ENCODE measurements at places on chromosomes 13 and 19.
A peak's percentile ranks its signal among the peaks of the same experiment; 100 is the strongest.

DNA sequence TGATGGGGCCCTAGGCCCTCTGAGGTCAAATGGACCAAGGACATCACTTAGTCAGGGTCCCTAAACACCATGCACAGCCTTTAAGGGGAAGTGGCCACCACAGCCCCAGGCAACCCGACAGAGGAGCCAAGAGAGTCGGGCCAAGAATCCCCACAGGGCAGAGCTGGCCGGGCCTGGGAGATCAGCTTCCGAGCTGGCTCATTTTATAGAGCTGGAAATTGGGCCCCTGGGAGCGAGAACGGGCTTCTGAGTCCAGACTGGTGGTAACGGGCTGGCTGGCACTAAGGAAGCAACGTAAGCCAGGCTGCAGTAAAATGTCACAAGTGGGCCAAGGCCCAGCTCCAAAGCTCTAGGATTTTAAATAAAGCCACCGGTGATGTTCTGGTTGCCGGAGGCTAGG is 51.1 kb downstream of the HSPH1 start:
- DNase-seq = no peak

DNA sequence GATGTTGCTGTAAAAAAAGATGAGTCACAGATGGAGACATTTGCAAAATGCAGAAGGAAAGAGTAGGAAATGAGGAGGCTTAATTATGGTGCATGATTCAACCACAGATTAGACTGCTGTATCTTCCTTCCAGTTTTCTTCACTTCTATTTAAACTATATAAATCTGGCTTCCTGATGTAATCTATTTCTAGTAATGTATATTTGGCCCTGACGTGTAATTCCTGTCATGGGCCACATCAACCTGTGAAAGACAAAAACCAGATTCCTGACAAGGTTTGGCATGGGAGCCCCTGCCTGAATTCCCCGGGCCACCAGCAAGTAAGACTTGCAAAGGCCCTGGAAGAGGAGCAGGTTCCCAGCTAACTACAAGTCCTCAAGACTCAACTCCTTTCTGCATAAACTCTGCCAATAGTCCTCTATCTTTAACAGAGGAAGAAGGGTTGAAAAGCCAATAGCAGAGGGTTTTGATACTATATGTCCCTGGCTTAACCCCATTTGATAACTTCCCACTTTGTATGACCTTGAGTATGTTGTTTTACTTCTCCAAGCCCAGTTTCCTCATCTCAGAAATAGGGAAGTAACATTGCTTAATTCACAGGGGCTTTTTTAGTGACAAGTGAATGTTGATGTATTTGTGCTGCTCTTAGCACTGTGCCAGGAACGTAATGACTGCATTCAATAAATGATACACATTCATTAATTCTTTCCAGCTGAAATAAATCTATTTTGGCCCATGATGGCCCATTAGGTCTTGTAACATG is 172.7 kb downstream of the SPRY2 start:
- DNase-seq = no peak

DNA sequence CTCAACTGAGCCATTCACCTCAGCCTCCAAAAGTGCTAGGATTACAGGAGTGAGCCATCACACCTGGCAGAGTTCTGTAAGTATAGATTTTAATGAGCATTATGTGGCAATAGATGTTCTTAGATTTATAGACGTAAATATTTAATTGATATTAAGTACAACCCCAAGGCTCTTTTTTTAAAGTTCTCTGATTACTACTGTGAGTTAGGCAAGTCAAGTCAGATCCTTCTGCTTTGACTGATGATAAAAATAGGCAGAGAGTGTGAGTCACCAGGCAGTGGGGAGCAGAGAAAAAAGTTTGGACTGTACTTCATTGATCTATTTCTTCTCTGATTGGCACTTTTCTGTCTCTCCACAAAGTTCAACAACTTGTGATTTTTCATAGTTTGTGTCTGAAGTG is 1379.9 kb downstream of the UQCRFS1 start:
- no peak for DNase-seq

DNA sequence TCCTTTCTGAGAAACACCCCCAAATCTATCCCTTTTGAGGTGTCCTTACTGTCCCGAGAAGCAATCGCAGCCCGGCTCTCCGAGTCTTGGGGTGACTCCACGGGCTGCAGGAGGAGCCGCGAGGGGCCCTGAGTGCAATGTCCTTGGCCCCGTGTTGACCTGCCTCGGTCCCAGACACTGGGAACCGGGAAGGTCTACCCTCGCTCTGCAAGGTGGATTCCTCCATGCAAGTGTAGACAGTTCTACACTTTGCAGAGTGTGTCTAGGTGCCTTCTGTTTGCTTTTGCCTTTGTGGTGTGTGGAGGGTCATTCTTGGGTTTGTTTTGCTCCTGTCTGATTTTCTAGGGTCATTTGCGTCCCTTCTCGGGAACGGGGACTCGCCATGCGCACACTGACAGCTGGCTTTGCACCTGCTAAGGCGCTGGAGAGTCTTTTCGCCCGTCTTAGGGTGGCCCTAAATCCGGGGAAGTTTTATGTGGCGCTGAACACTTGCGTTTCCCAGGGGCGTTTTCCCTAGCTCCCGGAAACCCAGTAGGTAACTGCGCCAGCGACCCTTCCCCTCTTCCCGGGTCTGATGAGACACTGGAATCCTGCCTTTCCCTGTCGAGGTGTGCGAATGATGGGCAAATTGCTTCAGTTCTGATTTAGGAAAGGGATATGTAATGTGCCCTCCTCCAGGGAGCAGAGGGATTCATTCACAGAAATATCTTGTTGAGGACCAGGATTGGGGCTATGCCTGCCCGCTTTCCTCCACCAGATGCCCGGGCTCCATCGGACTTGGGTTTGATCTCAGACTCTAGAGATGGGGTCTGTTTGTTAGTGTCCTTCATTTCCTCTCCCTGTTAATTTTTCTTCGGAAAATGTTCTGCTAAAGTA is 755 bp downstream of the SERTM1 start:
- DNase-seq = no peak

GRCh38 chr13:101053301-101054093 is 362.8 kb downstream of the NALCN start:
- no peak for DNase-seq

- peak; percentile 59 for DNase-seq
These were observed 16.5 kb upstream of the RNF17 start for GRCh38 chr13:24747248-24748060.

- DNase-seq = no peak
These were observed 244.2 kb downstream of the PCCA start for GRCh38 chr13:100333141-100333540.

DNA sequence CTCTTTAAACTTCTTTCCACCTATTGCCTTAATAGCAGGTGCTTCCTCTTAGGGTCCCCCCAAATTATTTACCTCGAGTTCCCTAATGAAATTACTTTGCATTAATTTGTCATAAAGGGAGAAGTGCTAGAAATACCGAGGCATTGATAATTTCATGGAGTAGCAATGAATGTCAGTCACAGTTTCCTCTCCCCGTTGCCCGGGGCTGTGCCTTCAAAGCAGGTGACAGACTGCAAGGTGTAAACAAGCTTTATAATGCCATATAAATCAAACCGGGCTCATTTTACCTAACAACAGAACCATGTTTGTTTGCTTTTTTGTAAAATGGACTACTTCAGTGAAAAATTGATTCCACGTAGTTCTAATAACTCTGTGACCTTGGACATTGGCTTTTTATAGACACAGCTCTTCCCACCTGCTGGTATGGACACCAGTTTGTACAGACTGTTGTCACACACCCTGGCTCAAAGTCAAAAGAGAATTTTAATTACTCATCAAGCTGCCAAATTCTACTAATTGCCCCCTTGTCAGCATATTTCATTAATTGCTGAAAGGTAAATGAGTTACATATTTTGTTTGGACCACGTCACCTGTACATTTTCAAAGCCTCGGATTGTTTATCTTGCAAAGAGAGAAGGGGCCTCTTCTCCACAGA is 171.1 kb downstream of the STK24 start:
- DNase-seq = no peak

DNA sequence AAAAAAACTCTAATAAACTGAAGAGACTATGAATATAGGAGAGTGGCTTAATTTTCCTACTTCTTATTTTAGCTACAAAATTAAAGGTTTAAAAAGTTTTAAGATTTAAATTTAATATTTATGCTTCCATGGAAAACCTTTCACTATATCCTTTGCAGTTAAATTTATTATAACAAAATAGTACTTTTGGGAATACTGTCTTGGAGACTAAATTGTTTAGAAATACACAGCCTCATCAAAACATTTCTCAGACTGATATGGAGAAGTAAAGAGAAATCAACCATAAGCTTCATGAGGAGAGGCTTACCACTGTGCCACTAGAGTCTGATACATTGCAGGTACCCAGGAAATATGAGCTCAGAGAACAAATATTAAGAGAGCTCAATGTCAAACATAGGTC is 436.5 kb downstream of the KCTD12 start:
- no peak for DNase-seq

GRCh38 chr13:50370303-50370950 is 355.2 kb downstream of the KCNRG start:
- DNase-seq = peak; percentile 48
